ENCODE measurements at places on chromosomes 11 and 22.

DNA sequence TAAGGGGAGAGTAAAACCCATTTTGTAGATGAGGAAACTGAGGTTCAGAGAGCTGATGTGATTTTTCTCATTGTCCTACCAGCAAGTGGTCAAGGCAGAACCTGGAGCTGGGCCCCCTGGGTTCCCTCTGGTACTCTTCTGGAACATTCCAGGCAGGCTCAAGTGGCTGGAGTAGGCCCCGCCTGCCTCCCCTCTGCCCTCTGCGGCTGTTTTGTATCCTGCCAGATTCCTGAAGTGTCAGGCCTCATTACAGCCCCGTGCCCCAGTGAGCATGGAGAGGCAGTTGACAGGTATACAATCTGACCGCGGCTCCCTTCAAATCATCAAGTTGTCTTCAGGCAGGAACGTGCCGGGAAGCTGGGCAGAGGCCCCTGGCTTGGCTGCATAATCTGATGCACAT lies 94.6 kb upstream of the CD82 start:
- DNase-seq, result no peak

DNA sequence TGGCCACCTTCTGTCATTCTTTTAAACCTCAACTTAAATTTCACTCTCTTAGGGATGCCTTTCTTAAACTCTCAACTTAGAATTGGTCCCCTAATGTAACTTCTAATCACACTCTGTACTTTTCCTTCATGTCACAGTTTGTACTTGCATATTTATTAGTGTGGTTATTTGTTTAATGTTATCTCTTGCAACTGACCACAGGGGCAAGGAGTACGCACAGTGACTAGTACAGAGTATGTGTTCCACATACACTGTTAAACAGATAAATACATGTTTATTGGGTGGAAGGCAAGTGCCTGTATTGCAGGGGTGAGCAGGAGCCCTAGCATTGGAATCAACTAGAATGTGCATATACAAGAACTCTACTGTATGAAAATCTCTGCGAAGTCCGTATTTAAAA lies 554.0 kb downstream of the INSC start:
- no peak for DNase-seq

DNA sequence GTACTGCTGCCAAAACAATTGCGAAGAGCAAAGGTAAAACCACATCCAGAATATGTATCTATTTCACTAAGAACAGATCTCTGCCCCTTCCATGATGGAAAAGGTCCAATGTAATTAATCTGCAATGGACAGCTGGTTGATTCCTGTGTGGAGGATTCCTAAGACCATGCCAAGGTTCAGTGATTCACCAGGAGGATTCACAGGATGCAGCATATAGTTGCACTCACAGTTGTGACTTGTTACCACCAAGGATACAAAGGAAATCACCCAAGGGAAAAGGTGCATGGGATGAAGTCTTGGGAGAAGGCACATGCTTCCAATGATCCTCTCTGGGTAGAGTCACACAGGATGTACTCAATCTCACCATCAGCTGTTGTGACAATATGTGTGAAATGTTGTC lies 35.1 kb upstream of the CUL5 start:
- DNase-seq, result no peak

DNA sequence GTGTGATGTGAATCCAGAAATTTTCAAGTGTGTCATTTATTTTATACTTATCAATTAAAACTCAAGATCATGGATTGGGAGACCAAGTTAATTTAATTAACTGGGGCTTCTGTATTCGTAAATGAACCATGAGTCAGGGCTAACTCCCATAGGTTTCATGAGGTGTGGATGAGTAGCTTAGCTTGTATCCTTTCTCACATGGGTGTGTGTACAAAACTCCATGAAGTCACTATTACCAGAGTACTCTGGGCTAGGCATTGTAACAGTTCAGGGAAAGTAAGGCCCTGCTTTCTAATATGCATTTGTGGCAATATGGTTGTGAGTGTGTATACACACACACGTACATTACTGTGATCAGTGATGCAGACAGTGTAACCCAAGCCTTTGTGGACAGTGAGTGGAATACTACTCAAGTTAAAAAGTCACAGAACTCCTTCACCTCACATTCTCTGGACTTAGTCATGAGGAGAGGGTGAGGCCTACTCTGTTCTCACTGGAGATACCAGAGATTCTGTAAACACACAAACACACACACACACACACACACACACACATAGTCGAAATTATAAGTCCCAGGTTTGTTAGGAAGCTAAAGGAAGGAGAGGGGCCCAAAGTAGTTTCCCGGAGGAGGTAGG lies 3.5 kb downstream of the CNTF start:
- DNase-seq, result peak; percentile 51

GRCh38 chr22:43783777-43784176 lies 28.3 kb downstream of the EFCAB6 start:
- no peak for DNase-seq

GRCh38 chr22:48752451-48753380 lies 1075.0 kb downstream of the BRD1 start:
- no peak for DNase-seq

- no peak for DNase-seq
Observed at GRCh38 chr22:38699143-38699542, 1.6 kb downstream of the JOSD1 start.

GRCh38 chr11:12529041-12529440 lies 145.2 kb upstream of the TEAD1 start:
- DNase-seq, result no peak

GRCh38 chr11:20064961-20065405 lies 95.3 kb downstream of the DBX1 start:
- DNase-seq, result no peak

- DNase-seq, result no peak
Observed at GRCh38 chr22:49453771-49454170, 373.9 kb downstream of the BRD1 start.

DNA sequence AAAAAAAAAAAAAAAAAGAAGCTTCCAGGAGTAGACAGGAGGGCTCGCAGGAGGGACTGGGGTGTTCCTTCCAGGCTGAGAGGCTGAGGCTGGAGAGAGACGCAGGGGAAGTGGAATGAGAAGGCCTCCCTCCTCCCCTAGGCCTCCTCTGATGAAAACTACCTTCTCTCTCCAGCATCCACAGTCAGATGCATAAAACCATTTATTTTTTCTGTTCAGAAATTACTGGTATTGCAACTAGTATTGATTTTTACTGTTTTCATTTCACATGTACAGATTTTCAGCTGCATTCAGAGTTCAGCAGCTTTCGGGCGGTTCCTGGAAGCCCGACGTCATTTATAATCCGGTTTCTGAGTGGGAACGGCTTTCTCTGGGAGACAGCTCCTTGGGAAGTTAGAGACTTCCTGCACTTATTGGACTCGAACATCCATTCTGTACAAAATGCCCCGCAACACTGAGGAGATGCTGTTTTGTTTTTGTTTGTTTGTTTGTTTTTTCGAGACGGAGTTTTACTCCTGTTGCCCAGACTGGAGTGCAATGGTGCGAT lies 6.9 kb upstream of the NFAM1 start:
- no peak for DNase-seq

- no peak for DNase-seq
Observed at GRCh38 chr11:111815489-111815888, 49.3 kb upstream of the PPP2R1B start.

GRCh38 chr11:61913699-61914395 lies 3.5 kb downstream of the RAB3IL1 start:
- no peak for DNase-seq

- no peak for DNase-seq
Observed at GRCh38 chr22:25775531-25775930, 33.5 kb downstream of the MYO18B start.

GRCh38 chr11:91188484-91188883 lies 965.6 kb upstream of the CHORDC1 start:
- no peak for DNase-seq

DNA sequence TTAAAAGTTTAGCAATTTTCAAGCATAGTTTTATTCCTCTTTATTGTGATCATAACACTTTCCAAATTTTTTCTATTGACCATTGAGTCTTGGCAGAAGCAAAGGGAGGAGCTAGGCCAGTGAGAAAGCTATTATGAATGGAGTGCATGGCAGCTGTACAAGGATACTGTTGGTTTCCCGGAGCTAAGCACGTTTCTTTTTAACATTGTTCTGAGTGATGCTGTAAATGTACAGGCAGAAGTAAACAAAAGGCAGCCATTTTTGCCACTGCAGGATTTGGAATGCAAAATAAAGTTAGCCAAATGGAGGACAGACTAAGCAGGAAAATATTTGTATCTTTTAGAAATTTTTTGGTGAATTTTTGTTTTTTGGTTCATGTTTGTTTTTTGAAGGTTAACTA lies 16.2 kb downstream of the CBL start:
- DNase-seq, result no peak

DNA sequence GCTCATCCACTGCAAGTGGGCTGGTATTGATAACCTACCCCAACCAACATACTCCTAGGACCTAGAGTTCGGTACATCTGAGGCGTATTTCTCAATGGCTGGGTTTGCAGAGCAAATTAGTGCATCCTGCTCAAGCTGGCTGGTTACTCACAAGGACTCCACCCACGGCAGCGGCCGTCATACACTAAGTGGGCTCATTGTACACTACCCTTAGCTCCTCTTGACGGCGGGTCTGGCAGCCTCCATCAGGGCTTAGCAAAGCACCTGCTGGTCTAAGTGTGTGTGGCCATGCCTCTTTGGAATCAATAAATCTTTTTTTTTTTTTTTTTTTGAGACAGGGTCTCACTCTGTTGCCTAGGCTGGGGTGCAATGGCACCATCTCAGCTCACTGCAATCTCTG lies 20.2 kb upstream of the KCNJ11 start:
- no peak for DNase-seq

GRCh38 chr11:115706626-115707135 lies 202.5 kb upstream of the CADM1 start:
- no peak for DNase-seq

DNA sequence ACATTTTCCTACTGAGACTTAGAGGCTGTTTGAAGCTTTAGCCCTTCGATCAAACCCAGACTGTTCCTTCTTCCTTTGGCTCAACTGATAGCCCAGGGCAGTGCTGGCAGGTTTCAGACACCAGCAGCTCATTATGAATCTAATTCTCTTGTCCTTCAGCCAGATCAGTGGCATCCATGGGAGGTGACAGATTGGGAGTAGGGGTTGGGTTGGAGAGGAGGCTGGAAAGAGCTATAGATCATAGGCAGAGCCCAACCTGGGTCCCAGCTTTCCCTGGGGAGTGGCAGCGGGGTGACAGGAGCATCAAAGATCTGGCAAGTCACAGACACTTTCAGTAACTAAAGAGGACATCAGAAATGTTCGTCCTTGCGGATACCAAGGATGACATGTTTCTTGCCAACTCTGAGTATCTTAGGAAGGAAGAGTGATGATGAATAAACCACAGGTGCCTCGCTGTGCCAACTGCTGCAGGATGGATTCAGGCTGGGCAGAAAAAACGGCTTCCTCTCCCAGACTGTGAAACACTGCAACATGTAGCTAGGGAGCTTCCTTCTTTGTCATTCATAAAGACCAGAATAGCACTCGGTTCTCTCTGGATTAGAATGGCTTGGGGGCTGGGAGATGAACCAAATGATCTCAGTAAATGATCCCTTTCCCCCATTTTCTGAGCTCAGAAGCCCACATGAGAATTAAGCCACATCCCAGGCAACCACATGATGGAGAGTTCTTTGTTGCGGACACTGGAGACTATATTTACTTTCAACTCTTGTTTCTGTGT lies 19.1 kb downstream of the ABCC8 start:
- no peak for DNase-seq

- DNase-seq, result no peak
Observed at GRCh38 chr11:59787816-59788215, 22.8 kb downstream of the MRPL16 start.

DNA sequence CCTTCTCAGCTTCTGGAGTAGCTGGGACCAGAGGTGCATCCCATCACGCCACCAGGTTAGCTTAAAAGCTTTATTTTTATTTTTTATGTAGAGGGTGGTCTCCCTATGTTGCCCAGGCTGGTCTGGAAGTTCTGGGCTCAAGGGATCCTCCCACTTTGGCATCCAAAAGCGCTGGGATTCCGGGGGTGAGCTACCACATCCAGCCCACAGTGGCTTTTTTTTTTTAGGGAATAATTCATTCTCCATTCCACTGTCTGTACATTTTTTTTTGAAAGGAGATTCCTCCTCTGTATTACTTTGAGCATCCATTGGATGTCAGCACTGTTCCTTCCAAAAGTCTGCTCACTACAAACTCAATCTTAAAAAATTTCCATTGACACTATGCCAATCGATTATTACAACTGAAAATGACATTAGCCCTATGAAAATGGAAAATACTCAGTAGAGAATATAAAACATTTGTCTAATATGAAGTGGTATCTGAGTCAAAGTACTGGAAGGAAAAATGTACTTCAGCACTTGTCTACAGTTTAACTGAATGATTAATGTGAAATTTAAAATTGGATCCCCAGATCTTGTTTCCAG lies 1.3 kb upstream of the LPXN start:
- DNase-seq, result peak; percentile 42

DNA sequence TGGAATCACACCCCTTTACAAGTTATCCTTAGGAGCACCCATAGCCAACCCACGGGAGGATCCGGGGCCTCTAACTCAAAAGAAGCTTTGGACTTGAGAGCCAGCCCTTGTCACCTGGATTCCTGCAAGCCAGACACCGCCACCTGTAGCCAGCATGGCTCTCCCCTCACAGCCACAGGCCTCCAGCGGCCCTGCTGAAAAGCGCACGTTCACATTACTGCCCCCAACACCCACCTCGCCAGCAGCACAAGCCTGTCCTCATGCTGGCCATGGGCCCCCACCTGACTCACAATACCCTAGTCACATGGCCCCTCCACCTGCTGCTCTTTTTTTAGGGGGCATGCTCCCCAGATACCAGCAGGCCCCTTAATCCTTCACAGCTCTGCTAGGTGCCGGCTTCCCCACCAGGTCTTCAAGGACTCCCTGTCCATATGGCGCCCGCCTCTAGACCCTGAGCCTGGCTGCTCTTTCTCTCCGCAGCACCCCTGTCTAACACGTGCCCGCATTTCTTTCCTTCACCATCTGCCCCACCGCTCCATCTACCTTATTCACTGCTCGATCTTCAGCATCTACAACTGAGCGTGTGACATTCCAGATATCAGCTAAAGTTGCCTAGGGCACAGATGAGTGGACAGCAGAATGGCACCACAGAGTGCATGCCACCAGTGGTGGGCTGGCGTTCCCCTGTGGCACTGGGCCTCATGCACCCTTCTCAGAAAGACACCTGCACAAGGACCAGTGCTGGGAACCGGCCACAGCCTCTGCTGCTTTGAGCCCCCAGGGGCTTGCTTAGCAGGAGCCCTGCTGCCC lies 6.6 kb downstream of the CARS1 start:
- DNase-seq, result no peak

GRCh38 chr11:3840004-3840869 lies 522 bp downstream of the RHOG start:
- no peak for DNase-seq

GRCh38 chr11:60158636-60159035 lies 24.2 kb downstream of the MS4A6A start:
- DNase-seq, result no peak

- DNase-seq, result no peak
Observed at GRCh38 chr22:40367342-40367741, 3.1 kb upstream of the SGSM3 start.
